ENCODE measurements at places on chromosomes 2 and 18. TPM values are rescaled to one million over a fixed set of nuclear protein-coding genes. Genes with fewer than 3 reads are reported as not detected.
A peak's percentile ranks its signal among the peaks of the same experiment; 100 is the strongest.

DNA sequence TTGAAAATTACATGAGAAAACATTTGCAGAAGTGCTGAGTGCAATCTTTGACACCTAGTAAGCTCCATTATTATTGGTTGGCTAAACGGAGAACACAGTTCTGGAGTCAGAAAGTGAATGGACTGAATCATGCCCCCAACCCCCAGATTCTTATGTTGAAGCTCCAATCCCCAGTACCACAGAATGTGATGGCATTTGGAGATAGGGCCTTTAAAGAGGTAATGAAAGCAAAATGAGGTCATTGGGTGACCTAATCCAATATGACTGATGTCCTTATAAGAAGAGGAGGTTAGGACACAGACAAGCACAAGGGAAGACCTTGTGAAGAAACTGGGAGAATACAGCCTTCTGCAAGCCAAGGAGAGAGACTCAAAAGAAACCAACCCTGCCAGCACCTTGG, 200.9 kb upstream of the EPAS1 start:
- H3K4me1 ChIP-seq = peaks cover 17% of the 10 kb centered on the region
- no peaks in the 10 kb centered on the region for H3K36me3 ChIP-seq
- H3K27ac ChIP-seq = no peak overlapping the region
- no peaks in the 10 kb centered on the region for H3K27me3 ChIP-seq
- DNase-seq = no peak
- no peak overlapping the region for H3K4me3 ChIP-seq

DNA sequence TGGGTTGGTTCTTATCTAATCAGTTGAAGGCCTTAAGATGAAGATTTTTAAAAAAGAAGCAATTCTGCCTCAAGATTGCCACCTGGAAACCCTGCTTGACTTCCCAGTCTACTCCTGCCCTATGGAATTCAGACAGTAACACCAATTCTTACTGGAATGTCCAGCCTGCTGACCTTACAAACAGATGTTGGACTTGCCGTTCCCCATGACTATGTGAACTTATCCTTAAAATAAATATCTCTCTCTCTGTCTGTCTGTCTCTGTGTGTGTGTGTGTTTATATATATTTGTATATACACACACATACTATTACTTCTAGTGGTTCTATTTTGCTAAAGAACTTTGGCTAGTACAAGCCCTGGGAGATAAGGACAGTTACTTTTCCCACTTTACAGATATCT, 675.3 kb downstream of the SLC4A3 start:
- H3K27me3 ChIP-seq = no peaks in the 10 kb centered on the region
- H3K4me3 ChIP-seq = no peak overlapping the region
- H3K27ac ChIP-seq = no peak overlapping the region
- no peaks in the 10 kb centered on the region for H3K4me1 ChIP-seq
- no peak for DNase-seq

DNA sequence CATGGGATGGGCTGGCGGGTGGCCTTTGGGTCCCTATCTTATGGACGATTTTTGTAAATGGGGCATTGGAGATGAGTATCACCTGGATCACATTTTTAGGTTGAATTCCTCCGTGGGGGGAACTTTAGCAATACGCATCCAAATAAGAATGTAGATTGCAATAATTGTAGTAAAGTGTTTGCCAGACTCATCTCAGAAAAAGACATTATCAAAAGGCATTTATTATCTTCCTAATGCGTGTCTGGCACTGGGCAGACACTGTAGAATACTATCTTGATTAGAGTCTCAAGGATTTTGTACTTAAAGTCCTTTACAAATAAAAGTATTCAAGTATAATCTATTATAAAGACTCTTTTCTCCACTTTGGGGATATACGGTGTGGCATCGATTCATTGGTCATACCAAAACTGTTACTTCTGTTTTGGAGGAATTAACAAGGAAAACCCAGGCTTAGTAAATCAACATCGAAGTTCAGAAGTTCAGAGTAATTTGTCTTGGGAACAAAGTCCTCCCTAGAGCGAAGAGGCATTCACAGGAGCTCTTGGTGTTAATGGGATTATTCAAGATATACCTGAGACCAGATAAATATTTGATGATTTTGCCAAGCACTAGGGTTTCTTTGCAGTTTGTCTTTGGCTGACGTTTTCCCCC, 578 bp upstream of the ACKR3 start:
- peak overlapping the region; percentile 46 for H3K27ac ChIP-seq
- H3K36me3 ChIP-seq = peaks cover 2% of the 10 kb centered on the region
- peak; percentile 53 for DNase-seq
- no peak overlapping the region for H3K4me3 ChIP-seq
- H3K27me3 ChIP-seq = no peaks in the 10 kb centered on the region

DNA sequence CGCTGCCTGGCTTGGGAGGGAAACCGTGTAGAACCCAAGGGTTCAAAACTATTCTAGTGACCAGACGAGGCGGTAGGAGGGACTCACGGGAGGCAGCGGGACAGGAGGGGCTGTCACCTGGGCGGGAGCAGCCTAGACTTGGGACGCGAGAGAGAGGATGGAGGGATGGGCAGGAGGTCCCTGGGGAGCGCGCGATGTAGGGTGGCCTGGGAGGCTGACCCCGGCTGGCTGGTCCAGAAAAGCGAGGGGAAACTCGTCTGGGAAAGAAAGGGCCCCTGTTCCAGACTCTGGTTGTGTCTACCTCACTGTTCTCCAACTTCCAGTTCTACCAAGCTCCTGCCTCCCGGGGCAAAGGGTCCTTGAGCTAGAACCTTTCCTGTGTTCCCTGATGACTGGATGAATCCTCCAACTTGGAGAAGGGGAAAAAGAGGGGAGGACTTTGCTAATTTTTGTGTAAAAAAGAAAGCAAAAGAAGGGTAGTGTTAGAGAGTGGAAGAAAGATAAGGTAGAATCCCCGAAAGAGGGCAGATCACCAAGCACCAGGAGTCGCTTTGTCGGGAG, 1.4 kb downstream of the DOK6 start:
- H3K27ac ChIP-seq = no peak overlapping the region
- DNase-seq = no peak
- no peaks in the 10 kb centered on the region for H3K36me3 ChIP-seq
- no peak overlapping the region for H3K4me3 ChIP-seq
- H3K4me1 ChIP-seq = no peaks in the 10 kb centered on the region
- peaks cover 52% of the 10 kb centered on the region for H3K27me3 ChIP-seq

- no peak overlapping the region for H3K4me3 ChIP-seq
- H3K27ac ChIP-seq = no peak overlapping the region
- H3K4me1 ChIP-seq = no peaks in the 10 kb centered on the region
- DNase-seq = no peak
- H3K36me3 ChIP-seq = no peaks in the 10 kb centered on the region
- no peaks in the 10 kb centered on the region for H3K27me3 ChIP-seq
Measured at GRCh38 chr2:40353231-40353630, 98.7 kb downstream of the SLC8A1 start.

GRCh38 chr2:120391911-120392665, 46.2 kb downstream of the INHBB start:
- no peak for DNase-seq
- H3K4me3 ChIP-seq = no peak overlapping the region
- H3K36me3 ChIP-seq = no peaks in the 10 kb centered on the region
- no peak overlapping the region for H3K27ac ChIP-seq
- peaks cover 1% of the 10 kb centered on the region for H3K27me3 ChIP-seq

DNA sequence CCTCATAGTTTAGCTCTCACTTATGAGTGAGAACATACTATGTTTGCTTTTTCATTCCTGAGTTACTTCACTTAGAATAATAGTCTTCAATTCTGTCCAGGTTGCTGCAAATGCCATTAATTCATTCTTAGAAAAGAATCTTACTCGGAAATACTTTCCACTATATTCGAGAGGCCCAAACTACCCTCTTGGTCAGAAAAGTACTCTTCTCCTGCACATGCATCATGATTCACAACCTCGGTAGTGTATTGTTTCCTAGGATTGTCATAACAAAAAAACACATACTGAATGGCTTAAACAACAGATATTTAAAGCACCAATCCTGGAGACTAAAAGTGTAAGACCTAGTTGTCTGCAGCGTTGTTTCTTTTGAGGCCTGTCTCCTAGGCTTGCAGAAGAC, 364.0 kb upstream of the SLC14A2 start:
- H3K4me1 ChIP-seq = no peaks in the 10 kb centered on the region
- H3K27me3 ChIP-seq = no peaks in the 10 kb centered on the region
- no peak overlapping the region for H3K27ac ChIP-seq
- no peak for DNase-seq
- H3K36me3 ChIP-seq = no peaks in the 10 kb centered on the region

DNA sequence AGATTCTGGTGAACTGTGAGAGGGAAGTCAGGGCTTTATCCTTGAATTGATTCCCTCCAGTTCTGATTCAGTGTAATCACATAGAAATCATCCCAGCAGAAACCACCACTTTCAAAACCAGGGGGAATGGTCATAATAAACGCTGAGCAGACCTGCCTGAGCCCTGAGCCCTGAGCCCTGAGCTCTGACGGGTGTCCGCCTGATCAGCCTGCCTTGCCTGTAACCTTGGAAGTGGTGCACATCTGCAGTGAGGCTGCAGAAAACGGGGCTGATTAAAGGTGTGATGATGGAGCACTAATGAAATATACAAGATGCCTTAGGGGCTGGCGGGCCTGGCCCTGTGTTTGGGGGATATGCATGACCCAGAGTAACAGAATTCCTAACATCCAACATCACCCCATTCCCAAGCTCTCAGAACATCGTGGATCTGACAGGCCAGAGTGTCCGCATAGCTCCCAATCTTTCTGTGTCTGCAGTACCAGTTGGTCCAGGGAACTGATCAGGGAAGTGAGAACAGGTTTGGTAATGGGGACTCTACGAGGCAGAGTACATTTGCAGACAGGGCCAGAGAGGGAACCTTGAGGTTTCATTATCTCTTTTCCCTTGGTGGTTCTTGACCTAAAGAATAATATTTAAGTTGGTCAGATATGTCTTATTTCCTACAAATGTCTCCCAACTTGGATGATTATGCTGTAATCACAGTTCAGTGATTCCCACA, 37.8 kb downstream of the KCTD18 start:
- DNase-seq = no peak
- no peak overlapping the region for H3K4me3 ChIP-seq
- H3K27ac ChIP-seq = no peak overlapping the region
- H3K4me1 ChIP-seq = no peaks in the 10 kb centered on the region

- H3K36me3 ChIP-seq = no peaks in the 10 kb centered on the region
- no peaks in the 10 kb centered on the region for H3K4me1 ChIP-seq
- H3K4me3 ChIP-seq = no peak overlapping the region
- no peak overlapping the region for H3K27ac ChIP-seq
- no peak for DNase-seq
Measured at GRCh38 chr2:72300147-72300684, 152.6 kb upstream of the CYP26B1 start.

- no peak for DNase-seq
- peaks cover 12% of the 10 kb centered on the region for H3K4me1 ChIP-seq
- no peak overlapping the region for H3K27ac ChIP-seq
- H3K4me3 ChIP-seq = no peak overlapping the region
- H3K36me3 ChIP-seq = no peaks in the 10 kb centered on the region
Measured at GRCh38 chr2:239329284-239329971, 71.4 kb downstream of the HDAC4 start.

DNA sequence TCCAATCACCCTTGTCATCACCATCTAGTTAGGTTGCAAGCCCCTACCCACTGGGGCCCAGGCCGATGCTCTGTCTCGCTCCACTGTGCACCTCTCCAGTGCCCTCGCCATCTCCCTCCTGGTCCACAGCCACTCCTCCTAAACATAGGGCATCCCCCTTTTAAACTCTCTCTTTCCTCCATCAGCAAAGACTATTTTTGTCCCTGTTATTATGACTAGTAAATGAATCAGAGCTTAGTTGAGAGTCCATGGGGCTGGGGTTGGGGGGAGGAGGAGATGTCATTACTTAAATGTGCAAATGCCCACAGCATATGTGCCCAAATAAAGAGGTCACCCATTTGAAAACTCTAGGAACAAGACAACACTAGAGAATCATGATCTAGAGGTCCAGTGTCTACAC, 167.4 kb downstream of the TRABD2A start:
- DNase-seq = no peak
- H3K4me1 ChIP-seq = no peaks in the 10 kb centered on the region
- no peak overlapping the region for H3K27ac ChIP-seq
- no peaks in the 10 kb centered on the region for H3K36me3 ChIP-seq
- no peak overlapping the region for H3K4me3 ChIP-seq
- H3K27me3 ChIP-seq = no peaks in the 10 kb centered on the region

DNA sequence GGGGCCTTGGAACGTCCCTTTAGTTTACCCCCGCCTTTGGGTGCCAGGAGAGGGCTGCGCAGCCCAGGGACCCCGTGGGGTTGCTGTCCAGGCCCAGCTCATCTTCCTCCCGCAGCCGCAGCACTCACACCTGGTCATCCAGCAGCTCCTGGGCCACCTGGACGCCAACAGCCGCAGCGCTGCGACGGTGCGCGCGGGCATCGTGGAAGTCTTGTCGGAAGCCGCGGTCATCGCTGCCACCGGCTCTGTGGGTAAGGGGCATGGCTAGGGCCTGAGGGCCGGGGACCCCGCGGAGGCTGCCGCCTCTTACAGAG, 37.2 kb downstream of the POMC start:
- no peak overlapping the region for H3K27ac ChIP-seq
- H3K4me3 ChIP-seq = no peak overlapping the region
- H3K36me3 ChIP-seq = no peaks in the 10 kb centered on the region
- peaks cover 7% of the 10 kb centered on the region for H3K27me3 ChIP-seq
- peaks cover 4% of the 10 kb centered on the region for H3K4me1 ChIP-seq
- DNase-seq = no peak

GRCh38 chr2:131026919-131027318, 66.3 kb downstream of the FAM168B start:
- no peak overlapping the region for H3K27ac ChIP-seq
- no peaks in the 10 kb centered on the region for H3K4me1 ChIP-seq
- DNase-seq = no peak
- no peaks in the 10 kb centered on the region for H3K36me3 ChIP-seq

- no peak overlapping the region for H3K4me3 ChIP-seq
- no peak overlapping the region for H3K27ac ChIP-seq
- H3K36me3 ChIP-seq = no peaks in the 10 kb centered on the region
- H3K27me3 ChIP-seq = no peaks in the 10 kb centered on the region
- peaks cover 5% of the 10 kb centered on the region for H3K4me1 ChIP-seq
- DNase-seq = peak; percentile 65
Measured at GRCh38 chr18:55861266-55861665, 273.3 kb upstream of the TCF4 start.

DNA sequence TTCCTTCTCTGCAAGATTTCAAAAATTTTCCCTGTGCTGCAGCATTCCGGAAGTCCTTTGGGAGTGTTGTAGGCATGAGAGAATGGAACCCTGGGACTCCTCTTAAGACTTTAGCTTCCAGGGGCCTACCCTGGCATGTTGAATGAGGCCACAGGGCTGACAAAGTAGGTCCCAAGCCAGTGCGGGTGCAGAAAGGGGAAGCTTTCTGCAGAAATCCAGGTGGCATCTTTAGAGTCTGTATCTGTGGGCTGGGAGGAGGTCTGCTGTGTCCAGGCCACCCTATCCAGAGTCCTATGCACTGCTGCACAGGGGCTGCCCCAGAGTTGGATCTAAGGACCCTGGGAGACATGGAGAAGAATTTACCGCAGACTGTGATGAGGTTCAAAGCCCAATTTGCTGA, 1.9 kb upstream of the SIX2 start:
- no peaks in the 10 kb centered on the region for H3K36me3 ChIP-seq
- peaks cover 81% of the 10 kb centered on the region for H3K27me3 ChIP-seq
- peaks cover 23% of the 10 kb centered on the region for H3K4me1 ChIP-seq
- DNase-seq = no peak

The SERPINB13 gene
- not detected for total RNA-seq

The DIPK1C gene
- total RNA-seq = not detected

The EGR4 gene
- not detected for total RNA-seq

The C2orf66 gene
- total RNA-seq = 0.27 TPM

Measured in endothelial cell of umbilical vein (primary cell).